NCI-H1930 (cell line): ENCODE measurements at places on chromosomes 1 and 21.

DNA sequence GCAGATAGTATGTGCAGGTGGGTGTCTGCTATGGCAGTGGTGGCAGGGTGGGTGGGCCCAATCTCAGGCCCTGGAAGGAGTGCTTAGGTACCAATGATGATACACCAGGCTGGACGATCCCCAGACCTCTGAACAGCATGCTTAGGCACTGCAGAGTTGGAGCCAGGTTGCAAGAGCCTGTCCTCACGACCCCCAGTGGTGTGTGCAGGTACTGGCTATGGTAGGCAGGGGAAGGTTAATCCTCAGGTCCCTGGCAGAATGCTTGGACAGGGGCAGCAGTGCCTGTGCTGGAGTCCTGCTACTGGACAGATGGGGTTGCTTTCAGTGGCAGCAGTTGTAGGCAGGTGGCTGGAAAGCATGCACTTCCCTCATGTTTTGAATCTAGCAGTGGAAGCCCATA, 100.5 kb upstream of the NEK7 start:
- DNase-seq = no peak

- DNase-seq = no peak
Observed at GRCh38 chr1:173042806-173043205, 7.9 kb downstream of the TNFSF18 start.

GRCh38 chr1:203089651-203090045, 3.8 kb upstream of the MYOG start:
- DNase-seq = no peak

DNA sequence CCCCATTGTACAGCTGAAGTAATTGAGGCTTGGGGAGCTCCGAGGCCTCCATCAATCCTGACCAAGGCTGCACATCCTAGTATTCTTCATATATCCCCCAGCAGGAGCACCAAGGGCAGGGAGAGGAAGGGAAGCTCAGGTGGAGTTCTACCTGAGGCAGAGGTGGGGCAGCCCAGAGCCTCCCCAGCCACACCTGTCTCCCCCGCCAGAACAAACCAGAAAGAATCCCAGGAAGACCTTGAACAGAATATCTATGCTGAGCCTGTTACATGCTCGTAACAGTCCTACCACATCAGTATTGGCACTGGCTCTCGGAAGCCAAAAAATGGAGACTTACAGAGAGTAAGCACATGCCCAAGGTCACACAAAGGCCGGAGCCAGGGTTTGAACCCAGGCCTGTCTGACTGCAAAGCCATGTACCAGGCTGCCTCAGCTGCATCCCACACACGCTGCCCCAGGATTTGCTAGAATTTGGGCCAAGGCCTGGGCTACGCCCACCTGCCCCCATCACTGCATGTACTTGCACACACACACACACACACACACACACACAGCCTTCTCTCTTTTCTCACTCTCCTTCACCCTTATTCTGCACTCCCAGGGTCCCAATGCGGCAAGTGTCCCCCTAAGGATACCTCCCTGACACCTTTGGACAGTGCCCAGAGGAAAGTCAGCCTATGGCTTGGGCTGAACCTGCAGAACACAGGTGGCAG, 4.5 kb downstream of the E2F2 start:
- no peak for DNase-seq

GRCh38 chr1:177439301-177439700, 268.5 kb downstream of the BRINP2 start:
- DNase-seq = no peak

DNA sequence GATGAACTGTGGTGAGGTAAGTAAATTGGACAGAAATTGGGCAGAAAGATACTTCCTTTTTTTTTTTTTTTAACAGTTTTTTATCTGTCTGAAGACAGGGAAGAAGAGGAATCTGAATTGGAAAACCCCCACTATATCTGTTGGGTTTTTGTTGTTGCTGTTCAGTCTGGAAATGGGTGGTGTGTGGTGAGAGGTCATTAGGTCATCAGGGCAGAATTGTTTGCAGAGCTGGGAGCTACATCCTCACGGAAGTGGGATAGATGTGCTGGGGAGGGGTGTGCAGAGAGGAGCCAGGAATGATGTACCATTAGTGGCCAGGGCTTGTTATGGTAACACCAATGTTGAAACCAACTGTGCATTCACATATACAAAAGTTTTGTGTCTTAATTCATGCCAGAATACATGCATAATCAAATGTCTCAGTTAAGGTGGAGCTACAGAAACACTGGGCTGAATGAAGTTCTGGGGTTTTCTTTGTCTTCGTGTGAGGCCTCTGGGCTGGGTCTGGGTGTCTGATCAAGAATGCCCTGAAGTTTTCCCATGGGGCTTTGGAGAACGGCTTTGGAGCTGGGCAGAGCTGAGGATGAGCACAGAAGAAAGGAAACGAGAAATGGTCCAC, 12.4 kb downstream of the USP25 start:
- DNase-seq = no peak

- DNase-seq = no peak
Observed at GRCh38 chr1:203351037-203351625, at the start of gene FMOD. Gene FMOD (minus strand): TSS chr1:203351122. CDS start chr1:203348270, 2,852 bp downstream.

GRCh38 chr1:11592752-11593151, 61.5 kb downstream of the FBXO2 start:
- no peak for DNase-seq

GRCh38 chr21:32888971-32889370, 117.4 kb upstream of the PAXBP1 start:
- no peak for DNase-seq

GRCh38 chr1:35615440-35615839, 25.9 kb downstream of the PSMB2 start:
- DNase-seq = no peak

DNA sequence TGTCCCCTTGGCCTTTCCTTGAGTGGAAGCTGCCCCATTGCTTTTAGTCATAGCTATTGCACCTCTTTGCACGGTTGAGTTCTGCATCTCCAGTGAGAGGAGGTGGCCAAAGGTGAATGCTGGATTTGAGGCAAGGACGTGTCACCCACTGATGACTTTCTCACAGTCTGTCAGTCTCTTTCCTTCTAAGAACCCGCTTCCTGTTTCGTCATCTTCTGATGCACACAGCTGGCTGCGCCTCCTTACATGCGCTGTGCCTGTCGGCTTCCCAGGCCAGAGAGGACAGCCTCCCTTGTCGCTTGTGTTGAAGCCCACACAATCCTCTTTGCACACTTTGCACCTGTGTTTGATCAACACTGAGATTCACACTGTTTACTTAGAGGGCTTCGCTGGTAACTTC, 41.8 kb upstream of the PWP2 start:
- no peak for DNase-seq

DNA sequence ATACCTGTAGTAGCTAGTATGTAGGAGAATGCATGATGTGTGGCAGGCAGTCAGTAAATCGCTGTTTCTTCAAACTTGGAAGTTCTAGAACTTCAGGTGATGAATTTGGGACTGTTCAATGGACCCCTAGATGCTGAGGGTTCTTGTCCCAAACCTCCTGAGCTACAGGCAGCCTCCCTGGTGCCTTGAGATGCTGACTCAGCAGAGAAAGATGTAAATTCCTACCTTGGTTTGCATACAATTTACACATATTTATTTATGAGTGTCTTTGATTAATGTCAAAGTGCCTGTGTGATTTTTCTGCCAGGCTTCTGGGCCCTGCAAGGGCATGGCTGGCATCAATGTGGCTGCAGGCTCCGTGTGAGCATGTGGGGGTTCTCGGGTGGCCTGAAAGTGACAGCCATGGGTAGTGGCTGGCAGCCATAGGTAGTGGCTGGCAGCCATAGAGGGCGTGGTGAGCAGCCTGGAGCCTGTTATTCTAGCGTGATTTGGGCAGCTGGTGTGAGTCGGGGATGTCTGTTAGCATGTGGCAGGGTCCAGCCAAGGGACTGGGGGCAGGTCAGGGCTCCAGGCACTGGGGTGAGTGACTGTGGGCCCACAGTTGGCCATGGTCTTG, 13.2 kb upstream of the POU3F1 start:
- no peak for DNase-seq
